ENCODE measurements at places on chromosomes 13 and 19.

- DNase-seq = peak; percentile 11
Measured at GRCh38 chr13:69450245-69450644, 657.4 kb upstream of the ATXN8OS start.

DNA sequence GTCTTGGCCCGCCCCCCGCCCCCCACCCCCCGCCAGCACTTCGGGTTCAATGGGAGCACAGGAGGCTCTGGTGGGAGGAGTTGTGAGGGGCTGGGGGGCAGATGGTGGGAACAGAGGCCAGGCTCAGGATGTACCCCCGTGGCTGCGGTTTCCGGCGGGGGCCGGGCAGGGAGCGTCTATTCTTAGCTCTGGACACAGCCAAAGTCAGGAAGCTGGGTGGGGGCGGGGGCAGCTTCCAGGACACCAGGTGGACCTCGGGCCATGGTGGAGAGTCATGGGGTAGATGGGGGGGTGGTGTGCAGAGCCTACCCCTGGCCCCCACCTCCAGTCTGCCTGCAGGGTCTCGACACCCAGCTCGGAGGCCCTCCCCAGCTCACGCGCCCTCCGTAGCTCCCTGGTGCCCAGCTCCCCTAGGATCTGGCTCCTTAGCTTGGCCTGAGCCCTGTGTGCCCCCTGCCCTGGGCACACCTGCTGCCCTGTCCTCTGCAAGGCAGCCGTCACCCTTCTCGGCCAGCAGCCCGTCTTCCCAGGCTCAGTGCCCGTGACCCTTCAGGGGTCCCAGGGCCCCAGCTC lies 2.2 kb upstream of the TBXA2R start:
- no peak for DNase-seq

GRCh38 chr19:2253106-2254063 lies 2.8 kb downstream of the JSRP1 start:
- DNase-seq = no peak

DNA sequence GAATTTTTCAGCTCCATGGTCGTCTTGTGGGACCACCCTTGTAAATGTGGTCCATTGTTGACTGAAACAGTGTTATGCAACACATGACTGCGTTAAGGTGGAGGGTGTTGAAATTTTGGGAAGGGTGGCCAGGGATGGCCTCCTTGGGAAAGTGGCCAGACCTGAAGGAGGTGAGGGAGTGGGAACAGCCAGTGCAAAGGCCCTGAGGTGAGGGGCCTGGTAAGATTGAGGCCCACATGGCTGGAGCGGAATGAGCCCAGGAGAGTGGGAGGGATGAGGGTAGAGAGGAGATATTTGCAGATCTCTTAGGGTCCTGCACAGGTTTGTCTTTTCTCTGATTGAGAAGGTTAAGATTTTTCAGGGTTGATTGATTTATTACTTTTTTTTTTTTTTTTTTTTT lies 18.2 kb downstream of the SIPA1L3 start:
- no peak for DNase-seq

GRCh38 chr13:52599037-52599847 lies 43.0 kb upstream of the HNRNPA1L2 start:
- DNase-seq = no peak

GRCh38 chr19:31378404-31378803 lies 29.2 kb upstream of the TSHZ3 start:
- DNase-seq = no peak

DNA sequence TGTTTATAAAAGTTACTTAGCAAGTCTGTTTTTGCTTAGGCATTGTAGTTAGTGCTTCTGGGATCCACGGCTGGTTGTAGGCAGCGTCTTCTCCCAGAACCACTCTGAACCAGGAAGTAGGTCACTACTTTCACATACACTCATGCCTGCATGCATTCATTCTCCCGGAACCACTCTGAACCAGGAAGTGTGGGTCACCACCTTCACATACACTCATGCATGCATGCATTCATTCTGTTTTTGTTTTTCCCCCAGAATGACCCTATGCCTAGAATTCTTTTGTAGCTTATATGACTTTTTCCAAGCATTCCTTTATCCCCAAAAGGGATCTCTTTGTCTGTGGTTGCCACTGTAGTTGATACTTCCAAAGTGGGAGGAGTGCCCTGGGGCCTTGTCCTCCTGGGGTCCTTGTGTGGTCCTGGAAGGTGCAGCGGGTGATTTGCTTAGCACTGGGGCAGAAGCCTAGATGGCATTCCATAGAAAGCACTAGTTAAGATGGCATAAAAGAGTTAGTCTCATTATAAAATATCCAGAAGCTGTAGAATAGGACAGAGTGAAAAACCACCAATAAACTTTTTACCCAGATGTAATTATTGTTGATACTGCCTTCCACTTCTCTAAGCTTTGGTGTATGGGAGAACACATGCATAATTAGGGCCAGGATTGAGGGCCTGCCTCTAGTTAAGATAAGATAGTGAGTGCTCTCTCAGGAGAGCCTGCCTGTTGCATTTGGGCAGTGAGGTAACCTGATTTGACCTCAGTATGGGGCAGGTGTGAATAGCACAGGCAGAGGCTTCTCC lies 68.6 kb upstream of the TEX29 start:
- no peak for DNase-seq

DNA sequence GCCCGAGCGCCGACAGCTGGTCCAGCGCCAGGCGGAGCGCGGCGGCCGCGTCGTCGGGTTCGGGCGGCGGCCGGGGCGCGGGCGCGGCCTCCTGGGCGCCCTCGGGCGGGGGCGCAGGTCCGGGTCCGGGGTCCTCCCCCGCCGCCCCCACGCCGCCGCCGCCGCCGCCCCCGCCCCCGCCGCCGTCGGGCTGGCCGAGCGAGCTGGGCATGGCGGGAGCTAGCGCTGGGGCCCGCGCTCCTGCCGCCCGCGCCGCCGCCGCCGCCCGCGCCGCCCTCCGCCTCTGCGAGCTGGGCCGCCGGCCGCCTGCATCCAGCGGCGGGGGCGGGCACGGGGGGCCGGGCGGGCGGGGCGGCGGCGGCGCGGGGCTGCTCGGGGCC lies 287 bp downstream of the MEX3D start:
- no peak for DNase-seq

DNA sequence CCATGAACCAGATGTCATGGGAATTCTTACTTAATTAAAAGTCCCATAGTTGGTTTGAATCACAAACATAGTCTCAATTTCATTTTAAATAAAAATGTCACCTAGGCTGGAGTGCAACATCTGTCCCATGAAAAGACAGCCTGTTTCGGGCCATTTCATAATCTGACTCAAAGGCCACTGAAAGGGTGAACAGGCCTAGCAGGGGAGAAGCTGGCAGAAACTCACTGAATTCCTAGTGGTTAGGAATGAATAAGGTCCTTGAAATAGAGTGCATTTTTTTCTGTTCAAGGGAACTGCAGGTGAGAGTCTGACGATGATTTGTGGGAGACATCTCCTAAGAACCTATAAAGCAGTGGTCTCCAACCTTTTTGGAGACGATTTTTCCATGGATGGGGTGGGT lies 44.0 kb upstream of the PCCA start:
- no peak for DNase-seq

Data from NCI-H446 (cell line).